ENCODE measurements at places on chromosomes 2 and 18.

DNA sequence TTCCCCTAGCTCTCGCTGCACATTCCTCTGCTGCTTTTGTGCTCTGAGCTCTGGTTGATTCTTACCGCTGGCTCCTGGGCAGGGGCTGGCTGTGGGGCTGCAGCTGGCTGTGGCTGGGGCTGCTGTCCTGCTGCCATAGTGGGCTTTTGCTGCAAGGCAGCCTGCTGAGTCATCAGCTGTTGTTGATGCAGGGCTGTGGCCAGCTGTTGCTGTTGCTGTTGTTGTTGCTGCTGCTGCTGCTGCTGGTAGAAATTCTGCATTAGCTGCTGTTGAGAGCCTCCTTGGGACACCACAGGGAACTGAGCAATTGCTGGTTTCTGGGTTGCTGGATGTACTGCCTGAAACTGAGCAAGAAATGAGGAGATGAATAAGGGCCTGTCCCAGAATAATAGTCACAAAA, 77.2 kb upstream of the NFU1 start:
- DNase-seq: no peak

DNA sequence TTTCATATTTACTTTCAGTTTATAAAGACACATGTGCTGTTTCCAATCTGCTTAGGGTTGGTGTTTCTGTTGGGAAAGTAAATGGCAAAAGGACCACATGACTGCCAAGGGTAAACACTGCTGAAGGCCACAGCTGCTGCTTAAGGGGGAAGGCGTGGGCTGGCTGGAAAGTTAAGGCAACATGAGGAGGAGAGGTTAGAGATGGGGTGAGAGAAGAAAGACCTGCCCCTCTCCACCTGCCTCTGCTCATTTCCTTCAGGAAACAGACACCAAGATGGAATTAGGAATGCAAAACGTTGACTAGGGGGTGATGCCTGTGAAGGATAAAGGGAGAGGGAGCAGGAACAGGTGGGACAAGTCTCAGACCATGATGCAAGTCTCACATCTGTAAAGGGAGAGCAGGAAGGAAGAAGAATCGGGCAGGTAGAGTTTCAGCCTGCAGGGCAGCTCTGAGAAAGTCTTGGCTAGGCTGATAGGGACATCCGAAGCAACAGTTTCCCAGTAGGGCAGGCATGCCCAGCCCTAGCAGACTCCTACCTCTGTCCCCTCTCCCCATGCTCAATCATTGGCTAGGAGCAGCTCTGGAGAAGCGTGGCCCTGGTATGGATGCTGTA, 86.0 kb downstream of the CDC42EP3 start:
- DNase-seq: peak; percentile 37

DNA sequence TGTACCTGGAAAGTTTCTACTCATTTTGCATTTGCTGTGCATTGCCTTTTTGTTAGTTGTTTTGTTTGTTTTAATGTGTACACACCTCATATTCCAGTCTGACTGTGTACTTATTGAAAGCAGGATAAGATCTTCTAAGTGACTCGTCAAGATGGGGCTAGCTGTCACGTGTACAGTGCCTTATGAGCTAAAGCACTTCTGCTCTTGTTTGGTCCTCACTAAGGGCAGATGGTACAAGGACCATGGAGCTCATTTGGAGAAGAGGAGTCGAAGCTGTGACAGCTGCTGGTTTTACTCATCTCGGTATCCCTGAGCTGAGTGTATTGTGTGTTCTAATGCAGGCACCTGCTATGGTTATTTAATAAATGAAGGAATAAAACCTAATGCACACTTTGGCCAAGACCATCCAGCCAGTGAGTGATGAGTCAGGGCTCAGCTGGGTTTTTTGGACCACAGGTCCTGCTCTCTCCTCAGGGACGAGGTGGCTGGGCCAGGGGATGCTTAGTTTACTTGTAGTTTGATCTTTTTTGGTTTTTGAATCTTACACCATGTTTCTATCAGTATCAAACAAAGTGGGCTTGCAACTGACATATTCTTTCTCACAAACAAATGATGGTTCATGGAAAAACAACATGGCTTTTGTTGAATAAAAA, 152.5 kb upstream of the APCDD1 start:
- DNase-seq: no peak

- DNase-seq: no peak
These were observed 73.8 kb downstream of the CLIP4 start for GRCh38 chr2:29189052-29189451.

DNA sequence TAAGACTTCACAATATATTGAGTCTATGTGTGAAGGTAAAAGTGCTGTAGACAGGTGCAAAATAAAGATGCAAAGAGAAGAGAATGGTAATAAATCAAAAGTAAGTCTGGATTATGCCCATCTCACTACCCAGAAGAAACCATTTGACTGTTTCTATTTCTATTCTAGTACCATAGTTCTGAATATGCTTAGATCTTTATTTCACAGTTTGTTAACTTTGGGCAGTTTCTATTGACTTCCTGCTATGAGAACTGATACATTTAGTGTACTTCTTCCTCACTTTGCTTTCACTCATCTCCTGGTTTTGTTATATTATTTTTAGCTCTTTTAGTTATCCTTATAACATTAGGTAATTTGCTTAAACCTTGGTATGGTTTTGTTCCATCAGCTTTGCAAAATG, 94.9 kb downstream of the HS1BP3 start:
- DNase-seq: no peak

DNA sequence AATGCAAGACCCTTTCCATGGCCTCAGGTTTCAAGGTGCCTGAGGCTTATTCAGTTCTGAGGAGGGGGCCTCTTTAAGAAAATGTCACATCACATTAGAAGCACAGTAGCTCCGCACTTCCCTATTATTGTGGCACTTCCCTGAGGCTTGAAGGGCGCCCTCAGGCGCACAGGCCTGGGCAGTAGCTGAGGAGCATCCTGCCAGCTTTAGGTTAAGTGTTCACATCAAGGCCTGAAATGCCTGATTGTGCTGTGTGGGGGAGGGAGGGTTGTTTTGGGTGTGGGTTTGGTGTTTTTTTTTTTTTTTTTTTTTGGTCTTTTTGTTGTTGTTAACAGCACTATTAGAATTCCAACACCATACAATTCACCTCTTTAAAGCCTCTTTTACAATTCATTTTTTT, 107.9 kb downstream of the CABLES1 start:
- DNase-seq: no peak

DNA sequence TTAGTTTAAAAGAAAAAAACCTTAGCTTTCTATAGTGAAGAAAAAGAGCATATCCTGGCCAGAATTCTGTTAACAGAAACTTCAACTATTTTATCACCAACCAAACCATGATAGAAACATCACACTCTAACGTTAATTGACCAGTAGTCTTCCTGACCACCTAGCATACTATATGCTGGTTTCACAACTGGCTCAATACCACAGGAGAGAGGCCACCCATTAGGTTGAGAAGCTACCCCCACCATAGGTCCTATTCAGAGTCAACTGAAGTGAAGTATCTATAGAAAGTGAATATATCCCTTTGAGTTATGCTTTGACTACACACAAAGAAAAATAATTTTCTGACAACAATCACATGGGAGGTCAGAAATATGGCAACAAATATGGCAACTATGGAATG, 85.2 kb upstream of the STK17B start:
- no peak for DNase-seq

DNA sequence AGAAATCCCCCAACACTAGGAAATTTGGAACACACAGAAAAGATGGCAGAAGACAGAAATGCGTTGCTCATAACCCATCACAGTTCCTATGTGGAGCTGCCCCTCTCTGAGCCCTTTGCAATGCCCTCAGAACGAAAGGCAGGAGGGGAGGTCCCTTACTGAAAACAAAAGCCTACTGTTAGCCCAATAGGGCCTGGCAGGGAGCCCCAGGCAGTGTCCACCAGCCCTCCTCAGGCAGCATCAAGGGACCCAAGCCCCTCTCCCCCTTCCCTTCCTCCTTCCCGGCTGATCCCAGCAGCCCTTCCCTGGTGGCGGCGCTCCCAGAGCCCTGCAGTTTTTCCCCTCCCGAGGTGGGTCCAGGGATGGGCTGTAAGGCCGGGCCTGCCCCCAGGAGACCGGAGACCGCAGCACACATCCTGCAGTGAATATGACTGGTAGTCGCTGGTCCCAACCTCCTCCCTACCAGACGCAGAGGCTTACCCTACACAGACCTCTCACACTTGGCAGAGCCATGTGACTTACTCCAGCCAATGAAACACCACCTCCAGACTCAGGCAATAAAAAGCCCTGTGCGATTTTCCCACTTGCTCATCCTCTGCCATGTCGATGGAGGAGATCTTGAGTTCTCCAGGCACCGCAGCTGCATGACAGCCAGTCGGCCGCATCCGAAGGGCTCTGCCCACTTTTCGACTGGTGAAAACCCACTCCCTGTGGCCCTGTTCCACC, 19.4 kb upstream of the DUSP2 start:
- no peak for DNase-seq

DNA sequence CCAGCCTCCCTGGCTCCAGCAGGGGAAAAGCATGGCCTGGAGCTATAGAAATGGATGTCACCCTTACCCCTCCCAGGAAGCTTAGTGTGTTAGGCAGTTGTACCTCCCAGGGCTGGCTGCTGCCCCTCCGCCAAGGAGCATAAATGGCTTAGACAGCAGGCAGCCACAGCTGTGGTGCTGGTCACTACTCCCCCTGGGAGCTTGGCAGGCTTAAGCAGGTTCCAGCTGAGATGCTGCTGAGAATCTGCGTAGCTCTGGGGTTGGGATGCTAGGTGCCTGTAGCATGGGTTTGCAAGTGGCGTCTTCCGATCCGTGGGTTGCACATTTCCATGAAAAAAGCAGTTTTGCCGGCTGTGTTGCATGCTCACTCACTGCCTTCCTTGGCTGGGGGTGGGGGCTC, 369.7 kb downstream of the CTNNA2 start:
- no peak for DNase-seq

GRCh38 chr2:115400940-115401339, 958.5 kb downstream of the DPP10 start:
- no peak for DNase-seq

GRCh38 chr2:105329561-105330495, at the start of gene TGFBRAP1:
TSS of gene TGFBRAP1 (minus strand) at chr2:105329735. CDS start at chr2:105308301, 21,434 bp downstream.
- DNase-seq: no peak

DNA sequence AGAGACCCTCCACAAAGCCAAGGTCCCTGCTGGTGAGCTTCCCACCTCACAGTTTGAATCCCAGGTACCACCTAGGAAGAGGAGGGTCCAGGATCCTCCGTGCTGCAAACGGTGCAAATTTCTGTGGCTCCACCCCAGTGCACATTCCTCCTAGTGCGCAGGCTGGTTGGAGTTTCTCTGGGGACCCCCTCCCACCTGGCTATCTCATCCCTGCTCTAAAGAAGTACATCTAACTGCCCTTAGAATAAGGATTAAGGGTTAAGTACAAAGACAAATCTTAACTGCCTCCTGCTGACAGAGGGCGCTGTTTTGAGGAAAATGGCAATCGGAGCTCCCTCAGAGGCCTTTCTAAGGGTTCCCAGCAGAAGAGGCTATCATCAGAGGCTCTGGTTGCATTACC, 109.6 kb upstream of the FSIP2 start:
- DNase-seq: no peak

GRCh38 chr18:34807106-34807796, 97.2 kb downstream of the DTNA start:
- no peak for DNase-seq

GRCh38 chr2:14011190-14011589, 621.3 kb upstream of the LRATD1 start:
- DNase-seq: no peak

- no peak for DNase-seq
These were observed 636.1 kb upstream of the SLC8A1 start for GRCh38 chr2:41087946-41088345.

DNA sequence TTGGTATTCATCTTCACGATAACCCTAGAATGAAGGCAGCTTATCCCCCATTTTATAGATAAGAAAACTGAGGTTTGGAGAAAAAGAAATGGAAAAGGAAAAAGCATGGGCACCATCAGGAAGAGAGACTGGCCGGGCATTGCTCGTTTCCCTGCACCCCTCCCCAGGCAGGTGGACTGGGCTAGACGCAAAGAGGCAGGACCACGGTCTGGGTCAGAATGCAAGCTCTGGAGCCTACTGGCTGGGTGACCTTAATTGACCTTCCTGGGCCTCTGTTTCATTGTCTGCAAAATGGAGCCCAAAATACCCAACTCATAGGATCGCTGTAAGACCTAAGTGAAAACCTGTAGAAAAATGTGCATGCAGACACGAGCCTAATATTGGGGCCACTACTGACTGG, 135.3 kb upstream of the GLI2 start:
- no peak for DNase-seq

- DNase-seq: no peak
These were observed 278.4 kb upstream of the CCDC68 start for GRCh38 chr18:55237660-55238059.

- no peak for DNase-seq
These were observed 192.7 kb upstream of the ITGA4 start for GRCh38 chr2:181264441-181264840.

Data from NCI-H187 treated with DMSO at 0.1 percent for 48 hours (cell line).